ENCODE measurements at places on chromosomes 3 and 15. TPM values are rescaled to one million over a fixed set of nuclear protein-coding genes. Genes with fewer than 3 reads are reported as not detected.

NEK10 gene
- 1.9 TPM for total RNA-seq

STRIT1 gene
- not detected for total RNA-seq

STAB1 gene
- 330 TPM for total RNA-seq

A4GNT gene
- total RNA-seq: not detected

ANKUB1 gene
- total RNA-seq: under 0.01 TPM

ZNF660 gene
- total RNA-seq: 0.76 TPM

KBTBD8 gene
- 1.8 TPM for total RNA-seq

FETUB gene
- total RNA-seq: not detected

GRCh38 chr3:115436767-115437301 lies 186.5 kb upstream of the GAP43 start:
- DNase-seq: peak; percentile 69

DNA sequence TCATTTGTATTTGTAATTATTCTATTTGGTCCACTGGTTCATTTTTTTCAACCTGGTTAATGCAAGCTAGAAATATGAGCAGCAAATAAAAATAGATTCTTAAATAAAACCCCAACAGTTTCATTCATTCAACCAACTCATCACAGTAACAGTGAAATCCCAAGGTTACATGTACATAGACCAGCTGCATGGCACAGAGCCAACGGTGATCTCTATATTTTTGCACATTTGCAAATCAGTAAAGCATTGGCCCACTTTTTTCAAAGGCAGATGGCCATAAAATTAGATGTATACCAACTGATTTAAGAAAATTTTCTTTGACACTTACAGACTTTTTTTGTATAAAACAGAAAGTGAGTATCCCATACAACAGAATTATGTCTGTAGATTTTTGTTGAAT lies 49.3 kb downstream of the STRIT1 start:
- no peak for DNase-seq

- no peak for DNase-seq
Observed at GRCh38 chr3:65659396-65659795, 379.3 kb downstream of the MAGI1 start.

- no peak for DNase-seq
Observed at GRCh38 chr3:115986555-115987207, 363.4 kb downstream of the GAP43 start.

DNA sequence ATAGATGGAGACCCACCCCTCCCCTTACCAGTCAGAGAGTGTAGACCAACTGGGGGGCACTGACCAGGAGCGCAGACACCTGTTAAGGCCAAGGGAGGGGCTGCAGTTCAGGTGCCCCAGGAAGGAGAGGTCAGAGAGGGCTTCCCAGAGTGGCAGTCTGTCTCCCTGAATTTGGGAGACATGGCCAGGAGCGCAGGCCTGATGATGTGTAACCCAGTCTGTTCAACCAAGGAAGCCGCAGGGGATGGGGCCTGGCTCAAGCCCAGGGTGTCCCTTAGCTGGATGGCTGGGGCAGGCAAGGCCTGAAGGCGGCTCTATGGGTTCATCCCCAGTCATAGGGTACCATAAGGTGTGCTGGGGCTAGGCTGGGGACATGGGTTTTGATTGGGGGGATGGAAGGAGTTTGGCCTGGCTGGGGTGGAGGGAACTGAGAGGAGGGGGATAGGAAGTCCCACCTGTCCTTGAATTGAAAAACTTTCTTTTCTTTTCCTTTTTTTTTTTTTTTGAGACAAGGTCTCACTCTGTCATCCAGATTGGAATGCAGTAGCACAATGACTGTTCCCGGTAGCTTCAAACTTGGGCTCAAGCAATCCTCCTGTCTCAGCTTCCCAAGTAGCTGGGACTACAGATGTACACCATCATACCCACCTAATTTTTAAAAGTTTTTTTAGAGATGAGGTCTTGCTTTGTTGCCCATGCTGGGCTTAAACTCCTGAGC lies 75.7 kb downstream of the SMAD6 start:
- no peak for DNase-seq

GRCh38 chr15:64948916-64949315 lies 37.2 kb downstream of the ANKDD1A start:
- DNase-seq: no peak

- DNase-seq: no peak
Observed at GRCh38 chr3:164620423-164620822, 457.9 kb downstream of the SI start.

DNA sequence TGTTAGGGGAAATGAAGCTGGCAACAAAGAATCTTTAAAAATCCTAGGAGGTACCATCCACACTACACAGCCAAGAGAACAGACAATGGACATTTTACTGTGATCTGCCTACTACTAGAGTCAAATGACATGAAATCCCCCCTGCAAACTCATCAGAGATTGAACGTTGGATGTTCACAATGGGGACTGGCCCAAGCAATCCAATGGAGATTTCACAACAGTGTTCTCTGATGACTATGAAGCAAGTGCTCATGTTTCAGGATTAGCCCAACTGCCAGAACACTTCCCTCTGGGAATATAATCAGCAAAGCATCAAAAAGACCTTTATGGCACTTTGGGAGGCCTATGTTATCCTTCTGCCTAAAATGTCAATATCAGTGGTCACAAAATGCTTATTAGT lies 97.8 kb downstream of the IGSF11 start:
- no peak for DNase-seq

DNA sequence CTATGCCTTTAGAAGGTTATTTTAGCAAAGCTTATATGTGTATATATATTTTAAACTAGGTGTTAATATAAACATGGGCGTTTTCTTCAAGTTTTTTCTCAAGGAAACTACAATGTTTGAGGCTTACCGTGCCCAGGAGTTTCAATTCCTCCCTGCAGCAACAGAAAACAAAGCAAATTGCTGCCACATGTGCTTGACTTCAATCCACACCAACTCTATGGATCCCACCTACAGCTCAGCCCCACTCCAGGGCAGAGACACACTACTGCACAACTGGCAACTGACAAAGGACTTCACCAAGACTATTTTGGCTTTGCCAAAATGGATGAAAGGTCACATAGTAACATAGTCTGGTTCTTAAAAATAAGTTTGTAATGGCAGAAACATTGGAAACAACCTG lies 346.6 kb downstream of the ERC2 start:
- DNase-seq: no peak

DNA sequence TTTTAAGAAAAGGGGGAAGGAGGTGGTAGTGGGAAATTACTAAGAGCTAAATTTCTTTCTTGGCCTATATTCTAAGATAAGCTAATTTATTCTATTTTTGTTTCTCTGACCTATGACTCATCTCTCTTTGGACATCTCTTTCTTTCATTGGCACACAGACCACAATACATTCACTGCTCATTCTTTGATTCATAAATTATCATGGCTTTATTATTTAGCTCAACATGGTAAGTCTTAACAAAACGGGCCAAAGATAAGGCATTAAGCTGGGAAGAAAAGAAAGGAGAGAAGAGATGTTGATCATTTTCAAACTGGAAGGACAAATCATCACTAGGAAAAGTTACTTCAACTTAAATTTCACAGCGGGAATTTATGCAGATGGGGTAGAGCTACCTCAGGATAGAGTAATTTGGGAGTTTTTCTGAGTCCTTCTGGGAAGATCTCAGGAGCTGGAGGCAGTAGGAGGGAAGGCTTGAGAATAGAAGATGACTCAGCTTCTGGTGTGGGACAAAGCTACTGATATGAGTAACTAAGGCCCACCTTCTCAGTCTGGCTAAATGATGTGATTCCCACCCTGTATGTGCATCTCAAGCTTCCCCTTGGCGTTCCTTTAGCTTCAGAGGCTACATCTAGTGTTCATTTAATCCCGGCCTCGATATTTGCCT lies 7.5 kb upstream of the ALCAM start:
- no peak for DNase-seq

DNA sequence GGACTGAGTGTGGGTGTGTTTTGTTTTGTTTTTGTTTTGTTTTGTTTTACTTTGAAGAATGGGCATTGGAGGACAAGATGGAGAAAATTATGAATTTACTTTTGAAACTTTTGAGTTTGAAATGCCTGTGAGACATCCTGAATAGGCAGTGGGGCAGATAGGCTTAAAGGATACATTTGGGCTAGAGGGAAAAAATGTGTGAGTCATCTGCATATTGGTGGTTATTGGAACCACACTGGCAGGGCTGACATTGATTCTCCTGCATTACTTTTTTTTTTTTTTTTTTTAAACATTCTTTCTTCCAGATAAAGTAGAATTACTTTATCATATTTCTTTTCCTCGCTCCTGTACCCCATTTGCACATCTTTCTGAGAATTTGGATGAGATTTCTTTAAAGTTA lies 56.1 kb downstream of the CALML4 start:
- no peak for DNase-seq

GRCh38 chr3:183287301-183287971 lies 34.4 kb downstream of the B3GNT5 start:
- DNase-seq: peak; percentile 85

DNA sequence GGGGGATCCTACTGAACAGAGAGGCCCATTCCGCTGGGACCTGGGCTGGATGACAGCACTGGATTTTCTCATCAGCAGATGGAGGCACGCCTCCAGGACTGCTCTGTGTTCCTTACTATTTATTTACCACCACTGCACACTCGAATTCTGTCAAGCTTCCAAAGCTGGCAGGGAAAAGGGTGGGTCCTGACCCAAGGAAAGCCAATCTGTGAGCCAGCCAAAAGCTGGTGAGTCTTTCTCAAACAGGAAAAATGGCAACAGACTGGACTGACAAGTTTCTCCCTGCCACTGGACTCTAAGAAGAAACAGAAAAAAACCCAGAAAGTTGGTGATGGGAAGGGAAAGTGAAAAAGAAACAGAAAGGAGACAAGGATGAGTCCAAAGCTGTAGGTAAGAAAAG lies 37.8 kb downstream of the CD47 start:
- no peak for DNase-seq

GRCh38 chr15:52486003-52486996 lies 42.4 kb downstream of the MYO5A start:
- no peak for DNase-seq

GRCh38 chr3:128342701-128343180 lies 123.9 kb downstream of the DNAJB8 start:
- DNase-seq: no peak

DNA sequence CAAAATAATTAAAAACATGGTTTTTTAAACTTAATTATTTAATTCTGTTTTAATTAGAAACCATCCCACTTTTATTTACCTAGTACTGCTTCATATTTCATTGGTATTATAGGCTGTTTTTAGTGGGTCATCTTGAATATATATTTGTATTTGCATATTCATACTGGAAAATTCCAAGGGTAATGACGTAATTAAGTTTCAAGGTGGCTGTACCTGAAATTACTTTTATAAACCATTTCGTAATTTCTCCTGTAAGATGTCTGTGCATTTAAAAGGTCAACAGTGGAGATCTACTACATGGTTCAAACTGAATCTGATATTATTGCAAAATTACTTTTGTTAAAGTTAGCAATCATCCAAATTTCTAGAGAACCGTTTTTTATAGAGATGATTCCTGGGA lies 133.8 kb upstream of the NAALADL2 start:
- DNase-seq: no peak

DNA sequence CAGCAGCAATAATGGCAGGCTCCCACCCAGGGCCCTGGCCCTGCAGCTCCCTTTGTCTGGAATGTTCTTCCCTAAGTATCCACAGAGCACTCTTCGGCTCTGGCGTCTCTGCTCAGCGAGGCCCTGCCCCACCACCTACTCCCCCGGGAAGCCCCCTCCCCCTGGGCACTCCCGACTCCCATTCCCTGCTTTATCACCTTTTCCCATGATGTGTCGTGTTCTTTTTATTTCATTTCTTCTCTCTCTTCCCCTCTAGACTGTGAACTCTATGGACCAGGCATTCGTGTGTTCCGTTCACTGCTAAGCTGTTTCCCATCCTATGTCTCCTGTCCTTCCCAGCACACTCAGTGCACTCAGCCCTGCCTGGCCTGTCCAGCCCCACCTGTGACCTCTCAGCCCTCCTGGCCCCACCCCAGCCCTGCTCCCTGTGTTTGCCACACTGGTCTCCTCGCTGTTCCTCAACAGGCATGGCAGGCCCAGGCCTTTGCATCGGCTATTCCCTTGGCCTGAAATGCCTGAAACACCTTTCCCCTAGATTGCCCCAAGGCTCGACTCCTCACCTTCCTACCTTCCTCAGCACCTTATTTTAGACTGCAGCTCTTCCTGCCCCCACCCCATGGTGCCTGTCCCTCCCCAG lies 107.4 kb downstream of the TPRA1 start:
- no peak for DNase-seq

DNA sequence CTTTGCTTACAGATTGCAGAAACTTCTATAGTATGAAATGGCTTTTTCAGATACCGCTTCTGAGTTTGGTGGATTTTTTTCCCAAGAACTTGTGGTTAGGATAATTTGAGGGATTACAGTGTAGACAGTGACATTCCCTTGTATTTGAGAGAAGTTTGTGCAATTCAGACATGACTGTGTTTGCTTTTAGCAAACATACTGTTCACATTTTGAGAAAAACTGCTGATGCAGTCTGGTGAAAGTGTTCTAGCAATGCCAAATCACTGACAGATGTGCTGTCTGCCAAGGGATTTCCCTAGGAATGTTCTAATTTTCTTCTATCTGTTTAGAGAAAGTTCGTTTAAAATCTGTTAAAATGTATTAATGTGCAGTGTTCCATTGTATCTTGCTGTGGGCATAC lies 652.6 kb downstream of the FHIT start:
- DNase-seq: no peak

- no peak for DNase-seq
Observed at GRCh38 chr3:64152676-64153466, 72.4 kb downstream of the PRICKLE2 start.

DNA sequence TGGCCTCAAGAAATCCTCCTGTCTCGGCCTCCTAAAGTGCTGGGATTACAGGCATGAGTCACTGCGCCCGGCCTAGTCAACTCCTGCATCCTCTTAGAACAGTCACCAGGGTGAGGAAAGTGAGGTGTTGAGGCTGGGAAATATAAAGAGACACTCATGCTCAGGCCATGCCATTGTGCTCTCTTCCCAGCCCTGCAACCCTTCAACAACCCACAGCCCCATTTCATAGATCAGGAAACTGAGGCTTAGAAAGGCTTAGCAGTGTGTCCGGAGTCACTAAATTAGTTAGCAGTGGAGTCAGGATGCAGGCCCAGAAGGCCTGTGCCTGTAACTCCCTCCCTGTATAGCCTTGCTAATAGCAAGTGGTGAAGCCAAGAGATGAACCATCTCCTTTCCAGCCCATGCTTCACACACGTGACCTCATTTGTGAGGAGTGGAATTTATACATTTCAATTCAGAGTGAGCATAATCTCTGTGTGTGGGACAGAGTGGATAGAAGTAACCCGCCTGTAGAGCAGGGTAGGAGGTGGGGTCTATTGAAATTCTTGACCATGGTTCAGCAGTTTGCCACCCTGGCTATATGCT lies 51.7 kb upstream of the USP3 start:
- no peak for DNase-seq

DNA sequence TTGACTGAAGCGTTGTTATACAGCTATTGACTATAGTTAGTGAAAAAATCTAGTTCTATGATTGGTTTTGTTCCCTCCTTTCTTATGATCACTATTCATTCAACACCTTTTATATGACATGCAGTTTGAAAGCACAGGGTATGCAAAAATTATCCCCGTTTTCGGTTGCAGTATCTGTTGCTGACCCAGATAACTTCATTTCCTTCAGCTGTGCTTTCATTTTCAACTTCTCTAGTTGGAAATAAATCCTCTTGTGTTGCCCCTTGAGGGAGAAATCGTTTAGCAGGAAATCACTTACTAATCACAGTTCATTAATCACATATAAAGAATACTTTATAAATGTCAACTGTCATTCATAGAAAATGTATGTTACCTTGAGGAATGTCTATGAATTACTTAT lies 55.1 kb downstream of the MBNL1 start:
- DNase-seq: no peak

GRCh38 chr3:28050885-28051284 lies 190.5 kb upstream of the CMC1 start:
- no peak for DNase-seq

- peak; percentile 14 for DNase-seq
Observed at GRCh38 chr3:120894316-120895057, 13.5 kb upstream of the STXBP5L start.

Measured in dermis microvascular lymphatic vessel endothelial cell (primary cell).